Cardiac atrium fibroblast (primary cell): ENCODE measurements at places on chromosomes 11 and 22. TPM values are rescaled to one million over a fixed set of nuclear protein-coding genes. Genes with fewer than 3 reads are reported as not detected.

TRIM49 gene
- not detected in 2 replicates for total RNA-seq

PATE2 gene
- not detected in 2 replicates for total RNA-seq

LIN7C gene
- total RNA-seq = 22.4 and 27.5 TPM in 2 replicates

GRIK4 gene
- total RNA-seq = not detected in 2 replicates

NDUFV1 gene
- total RNA-seq = 199 and 234 TPM in 2 replicates

CCDC73 gene
- total RNA-seq = not detected in 2 replicates
